ENCODE measurements at places on chromosomes 12 and 14.

DNA sequence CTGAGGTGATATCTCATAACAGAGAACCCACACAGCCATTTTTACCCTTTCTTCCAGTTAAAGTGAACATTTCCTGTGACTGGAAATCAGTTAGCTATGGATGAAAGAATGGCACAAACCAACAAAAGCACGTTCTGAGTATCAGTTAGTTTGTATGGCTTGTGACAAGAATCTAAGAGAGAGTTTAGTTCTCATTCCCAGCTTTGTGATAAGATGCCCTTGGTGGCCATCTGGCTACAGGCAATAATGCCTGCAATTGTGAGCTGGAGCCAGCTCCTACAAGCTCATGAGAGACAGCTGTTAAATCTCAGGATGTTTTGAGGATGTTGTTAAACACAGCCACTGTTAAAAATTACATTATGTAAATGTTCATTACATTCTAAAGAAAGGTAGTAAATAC, 122.0 kb upstream of the FRMD6 start:
- DNase-seq: no peak

DNA sequence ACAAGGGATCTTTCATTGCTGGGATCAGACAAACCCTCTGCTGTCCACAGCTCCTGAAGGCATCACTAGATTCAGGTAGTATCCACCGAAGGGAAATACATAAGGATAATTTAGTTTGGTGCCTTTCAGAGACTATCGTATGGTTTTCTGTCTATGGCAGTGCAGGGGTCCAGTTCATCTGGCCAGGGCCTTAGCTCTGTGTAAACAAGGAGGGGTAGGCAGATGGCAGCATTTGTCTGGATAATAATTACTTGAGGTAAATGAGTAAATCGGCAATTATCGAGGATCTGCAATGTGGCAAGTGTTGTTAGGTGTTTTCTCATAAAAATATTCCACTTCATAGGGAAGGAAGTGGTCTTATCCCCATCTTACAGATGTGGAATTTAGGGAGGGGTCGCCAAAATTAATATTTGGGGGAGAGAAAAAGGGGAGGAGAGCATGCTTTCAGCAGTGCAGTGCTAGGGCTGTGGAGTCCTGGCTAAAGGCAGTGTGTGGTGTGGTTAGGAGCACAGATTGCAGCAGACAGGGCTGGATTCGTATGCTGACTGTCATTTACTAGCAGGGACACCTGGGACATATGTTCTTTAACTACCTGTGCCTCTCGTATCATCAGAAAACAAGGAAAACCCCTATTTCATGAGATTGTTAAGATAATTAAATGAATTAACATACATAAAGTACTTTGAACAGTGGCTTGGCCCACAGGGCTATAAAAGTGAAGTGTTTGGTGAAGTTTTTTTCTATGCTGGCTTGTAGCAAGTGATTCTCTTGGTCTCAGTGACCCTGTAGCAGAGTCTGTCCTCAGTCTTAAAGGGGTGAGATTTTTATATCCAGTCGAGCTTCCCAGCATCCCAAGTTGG, 27.1 kb downstream of the RASSF8 start:
- no peak for DNase-seq

- DNase-seq: no peak
These were observed 158.8 kb upstream of the SRRM4 start for GRCh38 chr12:118822512-118822911.

GRCh38 chr14:94998685-94999084, 158.6 kb downstream of the DICER1 start:
- DNase-seq: no peak

GRCh38 chr12:53090554-53090953, 6.9 kb upstream of the IGFBP6 start:
- no peak for DNase-seq

Measured in heart right ventricle (tissue), 16 donors.